ENCODE measurements at places on chromosomes 3 and 15.

DNA sequence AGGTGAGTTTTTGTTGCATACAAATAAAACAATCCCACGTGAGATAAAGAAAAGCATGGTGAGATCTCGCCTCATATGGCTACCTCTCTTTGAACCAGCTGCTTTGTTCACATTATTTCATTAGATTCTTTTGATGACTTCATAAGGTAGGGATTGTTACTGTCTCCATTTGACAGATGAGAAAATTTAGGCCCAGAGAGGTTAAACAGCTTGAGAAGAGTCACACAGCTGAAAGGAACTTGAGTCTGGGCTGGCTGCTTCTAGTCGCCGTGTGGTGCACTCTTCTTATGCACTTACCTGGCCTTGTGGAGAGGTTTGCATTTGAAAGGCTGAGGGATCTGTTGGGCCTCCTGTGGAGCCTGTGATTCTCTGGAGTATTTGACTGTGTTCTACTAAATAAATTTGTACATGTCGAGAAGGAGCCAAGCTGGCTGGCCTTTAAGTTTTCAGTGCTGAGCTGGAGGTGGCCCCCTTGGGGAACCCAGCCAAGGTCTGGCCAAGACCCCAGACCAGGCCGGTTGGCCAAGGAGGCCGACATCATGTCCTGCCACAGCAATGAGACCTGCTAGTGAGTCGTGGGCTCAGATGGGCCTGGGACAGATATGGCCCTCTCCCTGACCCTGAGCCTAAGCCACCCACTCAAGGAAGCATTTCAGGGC lies 125.1 kb downstream of the SMAD6 start:
- H3K27ac ChIP-seq: no peak overlapping the region
- no peak for DNase-seq
- H3K4me3 ChIP-seq: no peak overlapping the region
- no peaks in the 10 kb centered on the region for H3K36me3 ChIP-seq

- no peaks in the 10 kb centered on the region for H3K27me3 ChIP-seq
- H3K4me3 ChIP-seq: no peak overlapping the region
- H3K4me1 ChIP-seq: peaks cover 25% of the 10 kb centered on the region
- DNase-seq: no peak
- H3K27ac ChIP-seq: no peak overlapping the region
Observed at GRCh38 chr15:77531191-77532000, 101.3 kb downstream of the LINGO1 start.

GRCh38 chr15:59941612-59942011 lies 62.5 kb upstream of the FOXB1 start:
- H3K4me1 ChIP-seq: no peaks in the 10 kb centered on the region
- H3K36me3 ChIP-seq: no peaks in the 10 kb centered on the region
- no peak overlapping the region for H3K4me3 ChIP-seq
- H3K27me3 ChIP-seq: no peaks in the 10 kb centered on the region
- DNase-seq: no peak

GRCh38 chr15:90062023-90062442 lies 40.2 kb downstream of the IDH2 start:
- no peaks in the 10 kb centered on the region for H3K27me3 ChIP-seq
- H3K4me1 ChIP-seq: peaks cover 19% of the 10 kb centered on the region
- no peak overlapping the region for H3K4me3 ChIP-seq

DNA sequence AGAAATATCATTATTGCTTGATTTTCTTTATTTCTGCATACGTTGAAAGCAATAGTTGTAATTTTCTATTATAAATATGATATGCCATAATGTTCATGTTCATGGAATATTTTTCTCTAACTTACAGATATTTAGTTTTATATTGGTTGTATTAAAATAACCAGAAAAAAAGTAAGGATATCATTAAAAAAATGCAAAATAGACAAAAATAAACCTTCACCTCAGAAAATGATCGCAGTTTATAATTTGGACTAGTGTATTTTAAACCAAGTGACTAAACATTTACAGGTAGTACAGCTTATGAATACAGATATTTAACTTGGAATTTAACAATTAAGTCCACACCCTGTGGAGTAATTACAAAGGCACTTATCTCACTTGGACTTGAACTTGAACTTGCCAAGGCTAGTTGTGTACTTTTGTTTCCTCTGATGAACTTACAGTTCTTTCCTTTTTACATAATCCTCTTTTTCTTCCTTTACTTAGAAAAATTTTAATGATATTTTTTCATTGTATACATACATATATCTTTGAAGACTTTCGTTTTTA lies 156.7 kb downstream of the CHL1 start:
- no peak overlapping the region for H3K27ac ChIP-seq
- DNase-seq: no peak
- H3K4me3 ChIP-seq: no peak overlapping the region
- no peaks in the 10 kb centered on the region for H3K27me3 ChIP-seq

DNA sequence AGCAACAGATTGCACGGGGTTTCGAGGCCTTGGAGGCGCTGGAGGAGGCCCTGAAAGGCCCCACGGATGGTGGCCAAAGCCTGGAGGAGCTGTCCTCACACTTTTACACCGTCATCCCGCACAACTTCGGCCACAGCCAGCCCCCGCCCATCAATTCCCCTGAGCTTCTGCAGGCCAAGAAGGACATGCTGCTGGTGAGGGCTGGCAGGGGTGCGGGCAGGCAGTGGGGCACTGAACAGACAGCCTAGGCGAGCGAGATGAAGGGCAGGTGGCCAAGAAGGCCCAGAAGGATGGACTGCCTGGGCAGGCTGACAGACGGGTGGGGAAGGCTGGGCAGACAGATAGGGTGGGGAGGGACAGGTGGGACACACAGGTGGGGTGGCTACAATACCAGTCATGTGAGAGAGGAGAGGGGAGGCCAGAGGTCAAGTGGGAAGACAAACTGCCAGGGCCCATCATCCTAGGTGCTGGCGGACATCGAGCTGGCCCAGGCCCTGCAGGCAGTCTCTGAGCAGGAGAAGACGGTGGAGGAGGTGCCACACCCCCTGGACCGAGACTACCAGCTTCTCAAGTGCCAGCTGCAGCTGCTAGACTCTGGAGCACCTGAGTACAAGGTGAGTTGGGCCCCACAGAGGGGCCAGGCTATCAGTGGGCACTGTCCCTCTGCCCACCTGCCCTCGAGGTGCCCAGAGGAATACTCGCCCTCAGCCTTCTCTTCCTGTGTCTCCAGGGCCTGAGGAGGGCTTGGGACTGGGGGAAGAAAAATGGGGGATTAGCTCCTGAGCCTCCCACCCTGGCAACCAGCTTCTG lies 3.1 kb downstream of the PARP3 start:
- DNase-seq: no peak
- H3K36me3 ChIP-seq: no peaks in the 10 kb centered on the region
- no peaks in the 10 kb centered on the region for H3K27me3 ChIP-seq
- no peak overlapping the region for H3K4me3 ChIP-seq
- peaks cover 18% of the 10 kb centered on the region for H3K4me1 ChIP-seq

DNA sequence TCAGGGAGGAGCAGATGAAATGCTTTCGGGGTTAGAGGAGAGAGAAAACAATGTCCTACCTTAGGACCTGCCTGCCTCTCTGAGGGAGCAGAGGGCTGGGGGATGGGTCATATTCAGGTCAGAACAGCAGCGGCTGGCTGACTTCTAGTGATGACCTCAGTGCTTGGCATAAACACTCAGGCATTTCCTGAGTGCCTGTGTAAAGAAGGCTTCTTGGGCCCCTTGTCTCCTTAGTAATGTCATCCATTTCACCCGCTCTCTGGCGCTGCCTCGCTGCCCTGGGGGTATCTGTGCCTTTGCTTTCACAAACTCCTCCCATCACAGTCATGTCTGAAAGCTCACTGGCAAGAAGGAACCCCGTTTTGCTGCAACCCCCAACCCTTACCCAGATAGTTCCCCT lies 82.9 kb upstream of the GSK3B start:
- H3K27ac ChIP-seq: no peak overlapping the region
- DNase-seq: no peak
- H3K36me3 ChIP-seq: no peaks in the 10 kb centered on the region
- no peak overlapping the region for H3K4me3 ChIP-seq
- no peaks in the 10 kb centered on the region for H3K4me1 ChIP-seq

Data from testis (tissue), 5 donors.